Posterior cingulate gyrus (tissue), 11 donors: ENCODE measurements at places on chromosomes 3 and 15.

DNA sequence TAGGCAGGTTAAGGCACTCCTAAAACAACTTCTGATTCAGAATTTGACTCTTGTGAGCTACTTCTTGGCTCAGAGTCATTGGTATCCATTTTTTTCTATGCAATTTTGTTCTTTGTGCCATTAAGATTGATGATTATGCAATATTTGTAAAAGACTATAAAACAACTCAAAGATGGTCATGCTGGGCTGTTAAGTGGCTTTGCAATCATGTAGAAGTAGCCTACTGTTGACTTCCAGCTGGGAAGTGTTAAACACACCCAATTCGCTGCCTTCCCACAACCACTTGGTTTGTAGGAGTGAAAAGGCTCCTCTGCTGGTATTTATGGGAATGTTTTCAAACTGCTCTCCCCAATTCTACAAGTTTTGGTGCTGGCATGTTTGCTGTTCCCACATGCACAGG, 74.7 kb upstream of the COL6A6 start:
- DNase-seq, result no peak

DNA sequence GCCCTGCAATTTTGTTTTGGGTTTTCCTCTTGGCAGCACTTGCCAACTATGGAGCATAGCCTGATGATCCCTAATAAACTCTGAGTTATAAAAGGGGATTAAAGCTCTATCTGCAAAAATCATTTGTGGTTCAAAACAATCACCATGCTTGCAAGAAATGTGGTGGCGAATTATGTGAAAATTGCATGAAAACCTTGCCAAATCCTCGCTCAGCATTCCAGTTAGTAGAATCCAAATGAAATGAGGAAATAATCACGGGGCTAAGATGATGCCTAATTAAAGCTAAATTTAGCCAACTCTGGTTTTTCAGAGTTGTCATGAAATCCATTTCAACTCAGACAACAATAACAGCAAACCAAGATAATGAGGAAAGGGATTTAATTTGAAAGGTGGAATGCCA, 73.0 kb upstream of the PROK2 start:
- DNase-seq, result no peak

DNA sequence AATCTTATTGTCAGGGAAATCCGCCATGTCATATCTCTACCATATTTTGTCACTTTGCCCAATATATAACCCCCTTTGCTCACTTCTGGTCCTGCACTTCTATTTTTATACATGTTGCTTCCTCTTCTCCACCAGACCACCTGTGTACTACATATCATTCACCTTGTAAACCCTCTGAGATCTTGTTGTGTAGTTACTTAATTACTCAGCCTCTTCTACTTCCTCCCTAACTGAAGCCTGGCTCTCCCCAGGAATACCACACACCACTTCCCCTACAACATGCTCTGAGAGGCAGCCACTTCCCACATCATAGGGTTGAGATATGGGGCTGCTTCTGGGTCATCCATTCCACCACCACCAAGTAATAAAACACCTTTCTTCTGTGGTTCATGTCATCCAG, 10.0 kb downstream of the HEXA start:
- no peak for DNase-seq

DNA sequence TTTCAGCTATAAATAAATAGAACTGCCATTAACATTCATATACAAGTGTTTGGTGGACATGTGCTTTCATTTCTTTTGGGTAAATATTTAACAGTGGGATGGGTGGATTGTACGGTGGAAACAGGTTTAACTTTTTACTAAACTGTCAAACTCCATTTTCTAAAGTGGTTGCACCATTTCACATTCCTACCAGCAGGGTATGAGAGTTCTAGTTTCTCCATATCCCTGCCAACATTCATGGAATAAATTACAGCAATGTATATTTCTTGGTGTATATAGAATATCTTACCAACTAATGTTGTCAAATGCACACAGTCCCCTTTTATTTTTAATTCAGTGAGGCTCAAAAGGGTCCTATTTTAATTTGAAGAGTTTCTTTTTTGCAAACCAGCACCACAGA, 71.3 kb upstream of the CTXND1 start:
- no peak for DNase-seq

DNA sequence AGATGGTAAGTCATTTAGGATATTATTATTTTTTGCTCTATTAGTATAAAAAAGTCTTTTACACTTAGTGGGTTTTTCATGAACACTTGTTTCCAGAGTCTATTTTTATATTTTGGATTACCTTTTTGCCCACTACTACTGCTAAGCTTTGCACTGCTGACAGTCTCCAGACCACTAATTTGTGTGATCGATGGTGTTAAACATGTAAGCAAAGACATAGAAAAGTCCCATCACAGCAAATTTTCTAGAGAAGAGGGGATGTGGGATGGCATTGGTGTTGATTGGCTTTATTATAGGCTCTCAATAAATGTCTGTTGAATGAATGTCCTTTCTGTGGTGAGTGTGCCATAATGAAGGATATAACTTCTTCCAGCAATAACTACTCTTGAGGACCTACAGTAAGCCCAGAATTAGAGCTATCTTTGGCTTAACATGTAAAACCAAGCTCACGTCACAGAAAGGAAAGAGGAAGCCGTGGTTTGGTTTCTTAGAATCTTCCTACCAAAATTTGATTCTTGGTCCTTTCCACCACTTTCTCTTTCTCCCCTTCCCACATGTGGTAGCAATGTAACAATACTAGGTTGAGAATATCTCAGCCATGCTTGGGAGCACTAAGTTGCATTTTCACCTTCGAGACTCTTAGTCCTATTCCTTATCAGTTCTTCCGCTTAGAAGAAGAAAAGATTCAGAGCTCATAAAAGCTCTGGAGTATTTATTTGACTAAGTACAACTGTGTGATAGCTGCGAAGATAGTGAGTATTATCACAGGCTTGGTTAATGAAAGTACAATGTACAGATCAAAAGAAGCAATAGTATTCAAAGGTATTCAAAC, 90.6 kb upstream of the UMPS start:
- no peak for DNase-seq

DNA sequence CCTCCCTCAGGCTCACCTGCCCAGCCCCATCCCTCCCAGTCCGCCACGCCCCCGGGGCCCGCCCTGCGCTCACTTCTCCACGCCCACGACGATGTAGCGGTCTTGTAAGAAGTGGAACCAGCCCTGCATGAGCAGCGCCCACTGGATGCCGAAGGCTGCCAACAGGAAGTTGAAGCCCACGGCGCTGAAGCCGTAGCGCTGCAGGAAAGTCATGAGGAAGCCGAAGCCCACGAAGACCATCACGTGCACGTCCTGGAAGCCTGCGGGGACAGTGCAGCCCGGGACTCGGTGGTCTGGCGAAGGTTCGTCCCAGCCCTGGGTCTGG, 9.7 kb downstream of the RHCG start:
- no peak for DNase-seq

DNA sequence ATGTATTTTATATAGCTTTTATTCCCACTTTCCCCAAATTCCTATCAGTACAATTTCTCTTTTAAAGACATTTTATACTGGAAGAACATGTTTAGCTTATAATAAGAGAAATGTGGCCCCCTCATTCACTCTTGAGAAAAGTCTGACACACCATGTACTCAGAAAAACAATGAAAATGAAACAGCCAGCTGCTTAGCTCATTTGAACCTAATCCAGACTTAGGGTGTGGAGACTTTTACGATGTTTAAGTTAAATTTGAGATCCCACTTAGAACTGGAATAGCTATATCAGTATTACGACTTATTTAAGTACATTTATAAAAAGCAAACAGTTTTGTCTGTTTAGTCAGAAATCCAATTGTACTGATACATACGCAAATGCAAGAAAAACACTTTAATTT, 252.3 kb upstream of the ARRDC4 start:
- no peak for DNase-seq

GRCh38 chr15:34366271-34367065, 528 bp downstream of the LPCAT4 start:
- DNase-seq, result peak; percentile 48

DNA sequence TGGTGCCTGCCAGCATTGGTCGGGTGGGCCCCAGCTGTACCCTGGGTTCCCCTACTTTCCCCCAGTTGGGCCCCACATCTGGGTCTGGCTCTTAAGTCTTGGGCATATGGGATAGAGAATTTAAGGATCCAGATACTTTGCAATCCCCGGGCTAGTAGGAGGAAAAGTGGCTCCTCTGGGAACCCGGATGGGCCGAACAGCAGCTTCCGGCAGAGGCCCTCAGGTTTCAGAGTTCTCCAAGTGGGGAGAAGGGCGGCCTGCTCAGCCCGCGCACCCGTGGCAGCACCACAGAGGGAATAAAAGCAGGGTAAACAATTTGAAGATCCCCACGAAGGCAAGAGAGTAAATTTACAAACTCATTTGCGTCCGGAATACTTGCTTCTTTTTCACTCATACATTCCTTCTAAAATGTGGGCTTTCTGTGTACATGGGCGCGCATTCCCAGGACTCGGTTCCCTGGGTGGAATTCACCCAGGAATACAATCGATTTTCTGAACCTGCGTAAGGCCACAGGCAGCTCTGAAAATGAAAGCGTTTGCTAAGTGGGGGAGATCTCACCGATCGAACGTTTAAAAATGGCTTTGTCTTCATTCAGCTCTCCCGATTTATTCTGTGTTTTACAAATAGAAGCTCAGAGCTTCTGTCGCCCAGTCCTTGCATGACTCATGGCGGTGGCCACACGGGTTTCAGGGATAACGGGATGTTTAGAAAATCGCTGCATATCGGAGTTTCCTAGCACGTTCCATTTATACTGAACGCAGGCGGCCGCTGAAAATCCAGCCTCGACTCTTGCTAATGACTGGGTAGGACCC, 74.0 kb upstream of the POLG start:
- peak; percentile 75 for DNase-seq

- DNase-seq, result no peak
Observed at GRCh38 chr3:53255423-53255774, 423 bp downstream of the TKT start.

GRCh38 chr15:42042602-42043400, 22.0 kb upstream of the PLA2G4E start:
- no peak for DNase-seq

GRCh38 chr3:153338487-153338886, 176.5 kb downstream of the RAP2B start:
- DNase-seq, result no peak

GRCh38 chr3:141342386-141342785, 25.9 kb upstream of the ZBTB38 start:
- DNase-seq, result no peak

- DNase-seq, result no peak
Observed at GRCh38 chr15:90563463-90563862, 33.7 kb downstream of the CRTC3 start.

DNA sequence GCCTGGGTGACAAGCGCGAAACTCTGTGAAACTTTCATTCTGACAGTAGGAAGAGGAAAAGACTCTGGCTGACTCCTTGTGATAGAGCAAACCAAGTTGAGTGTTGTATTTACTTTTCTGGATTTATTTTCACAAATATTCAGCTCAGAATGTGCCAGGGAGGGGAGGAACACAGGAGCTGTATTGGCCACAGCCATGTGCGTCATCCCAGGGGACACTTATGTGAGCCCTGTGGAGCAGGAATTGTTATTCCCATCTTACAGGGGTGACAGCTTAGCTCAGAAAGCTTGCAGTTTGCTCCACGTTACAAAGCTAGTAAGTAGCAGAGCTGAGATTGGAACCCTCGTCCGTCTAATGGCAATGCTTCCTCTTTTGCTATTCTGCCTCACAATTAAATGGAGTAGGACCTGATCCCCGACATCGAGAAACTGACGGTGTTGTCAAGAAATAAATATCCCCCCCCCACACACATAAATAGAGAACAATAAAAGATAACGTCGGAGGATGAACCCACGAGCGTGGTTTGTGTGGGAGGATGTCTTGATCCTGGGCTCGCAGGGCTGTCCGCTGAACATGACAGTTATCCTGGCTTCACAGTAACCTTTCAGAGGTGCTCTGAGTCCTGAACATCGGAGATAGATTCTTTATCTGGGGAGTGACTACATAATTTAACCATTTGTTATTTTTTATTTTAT, 151.6 kb upstream of the CTDSPL start:
- DNase-seq, result no peak

- DNase-seq, result no peak
Observed at GRCh38 chr3:64131725-64132469, 93.4 kb downstream of the PRICKLE2 start.

GRCh38 chr3:51715231-51715976, 8.5 kb downstream of the GRM2 start:
- no peak for DNase-seq

GRCh38 chr15:39431376-39431775, 149.5 kb upstream of the THBS1 start:
- DNase-seq, result no peak

- DNase-seq, result no peak
Observed at GRCh38 chr15:77991029-77991406, 86.5 kb downstream of the TBC1D2B start.

DNA sequence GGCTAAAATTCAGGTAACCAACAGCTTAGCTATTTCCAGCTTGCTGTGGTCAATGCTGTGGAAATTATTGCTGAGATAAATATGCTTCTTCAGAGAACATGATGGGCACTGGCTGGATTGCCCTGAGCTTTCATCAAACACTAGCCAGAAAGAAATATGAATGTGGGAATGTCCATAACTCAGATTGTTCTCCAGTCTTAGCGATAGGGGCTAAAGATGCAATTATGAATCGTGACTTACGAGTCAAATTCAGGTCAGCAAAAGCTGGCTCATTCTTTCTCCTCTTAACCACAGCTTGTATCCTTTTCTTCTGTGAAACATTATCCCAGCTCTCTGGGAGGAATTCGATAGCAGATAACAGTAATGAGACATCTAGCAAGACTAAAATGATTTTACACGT, 307.6 kb downstream of the RYR3 start:
- DNase-seq, result no peak
